ENCODE measurements at places on chromosomes 3 and 15.

- no peak for DNase-seq
These were observed 3.0 kb downstream of the DGKG start for GRCh38 chr3:186359078-186359477.

DNA sequence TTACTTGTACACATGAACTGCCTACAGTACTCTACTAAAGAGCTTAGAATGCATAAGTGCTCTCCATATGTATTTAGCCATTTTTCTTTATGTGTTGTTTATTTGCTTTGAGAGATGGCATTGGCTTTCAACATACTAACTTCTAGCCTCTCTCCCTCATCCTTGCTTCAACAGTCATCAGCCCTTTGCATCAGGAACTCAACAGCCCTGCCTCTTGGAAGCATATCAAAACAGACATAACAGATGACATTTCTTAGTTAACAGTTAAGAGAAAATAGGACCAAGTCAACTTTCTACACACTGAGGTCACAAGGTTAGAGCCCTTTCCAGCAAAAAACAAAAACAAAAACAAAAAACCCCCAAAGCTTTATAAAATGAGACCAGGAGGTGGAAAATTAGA, 145.6 kb downstream of the TCF12 start:
- DNase-seq: no peak

DNA sequence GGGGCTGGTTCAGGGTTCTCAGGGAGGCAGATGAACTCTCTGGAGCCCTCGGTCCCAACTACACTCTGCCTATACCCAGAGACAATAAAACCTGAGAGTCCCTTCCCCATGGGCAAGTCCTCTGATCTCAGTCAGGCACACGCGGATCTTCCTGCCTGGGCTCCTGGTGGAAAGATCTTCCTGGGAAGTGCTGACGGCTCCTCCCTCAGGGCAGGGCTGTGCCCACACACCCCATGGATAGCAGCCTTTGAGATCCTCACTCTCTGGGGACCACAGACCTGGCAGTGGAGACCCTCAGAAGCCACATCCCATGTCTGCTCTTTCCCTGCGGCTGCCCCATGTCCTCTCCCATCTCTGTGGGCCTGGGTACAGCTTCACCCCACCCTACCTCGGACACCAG, 10.4 kb downstream of the SH2D7 start:
- DNase-seq: no peak

GRCh38 chr3:65714134-65714533, 324.6 kb downstream of the MAGI1 start:
- no peak for DNase-seq

GRCh38 chr3:156655819-156656550, 18.4 kb upstream of the TIPARP start:
- DNase-seq: no peak

- DNase-seq: no peak
These were observed 15.4 kb downstream of the UBP1 start for GRCh38 chr3:33424606-33425452.

DNA sequence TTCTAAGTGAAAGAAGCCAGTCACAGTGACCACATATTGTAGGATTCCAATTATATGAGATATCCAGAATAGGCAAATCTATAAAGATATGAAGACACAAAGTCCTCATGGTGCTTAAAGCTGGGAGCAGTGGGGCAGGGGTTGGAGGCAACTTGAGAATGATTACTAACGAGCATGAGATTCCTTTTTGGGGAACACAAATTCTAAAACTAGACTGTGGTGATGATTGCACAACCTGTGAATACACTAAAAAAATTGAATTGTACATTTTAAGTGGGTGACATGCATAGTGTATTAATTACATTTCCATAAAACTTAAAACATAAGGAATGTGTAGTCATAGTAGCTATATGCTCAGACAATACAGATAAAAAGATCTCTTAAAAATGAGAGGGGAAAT, 103.2 kb downstream of the DPH6 start:
- DNase-seq: no peak

All from right renal pelvis (tissue), 4 donors.